ENCODE measurements at places on chromosomes 4 and X.

DNA sequence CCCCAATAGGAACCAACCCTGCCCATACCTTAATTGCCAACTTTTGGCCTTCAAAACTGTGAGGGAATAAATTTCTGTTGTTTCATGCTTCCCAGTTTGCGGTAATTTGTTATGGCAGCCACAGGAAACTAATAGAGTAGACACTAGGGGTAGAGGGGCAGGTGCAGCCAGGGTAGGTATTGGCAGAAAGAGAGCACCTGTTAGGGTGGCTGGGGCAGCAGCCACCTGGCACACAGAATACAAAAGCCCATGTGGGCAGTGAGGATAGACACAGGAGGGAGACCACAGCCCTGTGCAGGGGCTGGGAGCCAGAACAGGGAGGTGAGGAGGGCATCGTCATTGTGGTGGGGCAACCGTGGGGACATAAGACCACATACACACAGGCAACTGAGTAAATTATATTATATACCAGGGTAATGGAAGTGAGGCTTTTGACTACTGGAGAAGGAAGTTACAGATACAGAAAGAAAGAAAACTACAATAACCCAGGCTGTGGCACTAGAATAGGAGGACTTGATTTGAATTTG, 28.2 kb downstream of the IRF2 start:
- DNase-seq, result no peak

- no peak for DNase-seq
Measured at GRCh38 chr4:85812776-85813175, 337.8 kb downstream of the ARHGAP24 start.

GRCh38 chr4:111519683-111520082, 625.6 kb upstream of the FAM241A start:
- no peak for DNase-seq

- peak; percentile 4 for DNase-seq
Measured at GRCh38 chrX:123648028-123648810, 84.6 kb downstream of the THOC2 start.
